Upper lobe of right lung (tissue), 1 donor: ENCODE measurements at places on chromosomes 6 and 20.

GRCh38 chr6:51474022-51474975 lies 613.1 kb downstream of the PKHD1 start:
- DNase-seq = no peak

GRCh38 chr6:125083684-125083990 lies 69.9 kb upstream of the TPD52L1 start:
- DNase-seq = no peak

GRCh38 chr6:83270971-83271719 lies 78.0 kb downstream of the RWDD2A start:
- no peak for DNase-seq

GRCh38 chr6:33212857-33213165 lies 4.5 kb downstream of the RING1 start:
- no peak for DNase-seq

DNA sequence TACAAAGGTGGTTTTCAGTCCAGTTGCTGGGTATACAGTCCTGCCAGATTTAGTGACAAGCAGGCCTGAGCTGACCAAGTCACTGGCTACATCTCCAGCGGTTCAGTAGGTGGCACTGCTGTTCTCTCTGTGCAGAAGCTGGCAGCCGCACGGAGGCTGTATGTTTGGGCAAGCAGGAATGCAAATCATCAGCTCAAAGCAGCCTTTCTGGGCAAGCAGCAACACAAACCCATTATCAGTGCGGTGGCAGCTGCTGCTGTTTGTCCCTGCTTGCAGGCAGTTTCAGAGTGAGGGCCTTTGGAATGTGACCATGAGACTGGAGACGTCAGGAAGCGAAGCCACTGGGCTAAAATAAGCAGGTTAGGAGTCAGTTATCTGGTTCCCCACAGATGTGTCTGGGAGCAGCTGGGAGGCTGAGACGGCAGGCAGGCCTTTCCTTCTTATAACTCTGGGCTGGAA lies 72.5 kb downstream of the TXLNB start:
- peak; percentile 83 for DNase-seq

GRCh38 chr6:52305411-52305810 lies 20.9 kb upstream of the MCM3 start:
- no peak for DNase-seq

DNA sequence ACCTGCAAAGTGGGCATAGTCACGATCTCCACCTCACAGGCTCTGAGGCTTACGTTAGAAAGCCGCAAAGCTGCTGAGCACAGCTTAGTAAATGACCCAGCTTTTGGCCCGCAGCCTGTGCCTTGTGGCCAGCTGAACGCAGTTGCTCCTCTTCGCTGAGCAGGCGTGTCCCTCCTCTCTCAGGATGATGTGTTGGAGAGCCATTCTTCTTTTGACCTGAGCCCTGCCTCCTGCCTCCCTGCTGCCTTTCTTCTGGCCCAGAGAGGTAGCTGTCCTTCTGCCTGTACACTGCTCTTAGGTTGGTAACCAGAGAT lies 47.6 kb upstream of the MYL9 start:
- no peak for DNase-seq

GRCh38 chr6:105301072-105301503 lies 101.8 kb downstream of the PREP start:
- DNase-seq = no peak

DNA sequence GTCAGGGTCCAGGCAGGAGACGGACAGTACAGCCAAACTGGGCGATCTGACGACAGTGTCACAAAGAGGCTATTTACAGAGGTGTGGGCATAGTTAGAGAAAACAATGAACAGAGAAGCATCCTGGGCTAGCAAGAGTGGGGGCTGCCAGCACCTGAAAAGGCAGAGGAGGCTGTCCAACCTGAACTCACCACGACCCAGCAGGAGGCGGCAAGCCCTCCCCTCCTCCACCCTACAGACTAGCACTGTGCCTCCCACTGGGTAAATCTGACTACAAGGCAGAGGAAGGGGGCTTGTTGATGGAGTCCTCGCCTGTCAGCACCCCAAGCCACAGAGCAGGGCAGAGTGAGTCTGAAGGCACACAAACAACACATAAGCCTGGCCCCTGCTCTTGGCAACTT lies 52.8 kb upstream of the CDYL start:
- DNase-seq = no peak
